Stimulated activated CD8-positive, alpha-beta memory T cell treated with anti-CD3 and anti-CD28 coated beads, Interleukin-7, amount 100 ng/mL, for 4 hours (primary cell): ENCODE measurements at places on chromosomes 11 and 22.

DNA sequence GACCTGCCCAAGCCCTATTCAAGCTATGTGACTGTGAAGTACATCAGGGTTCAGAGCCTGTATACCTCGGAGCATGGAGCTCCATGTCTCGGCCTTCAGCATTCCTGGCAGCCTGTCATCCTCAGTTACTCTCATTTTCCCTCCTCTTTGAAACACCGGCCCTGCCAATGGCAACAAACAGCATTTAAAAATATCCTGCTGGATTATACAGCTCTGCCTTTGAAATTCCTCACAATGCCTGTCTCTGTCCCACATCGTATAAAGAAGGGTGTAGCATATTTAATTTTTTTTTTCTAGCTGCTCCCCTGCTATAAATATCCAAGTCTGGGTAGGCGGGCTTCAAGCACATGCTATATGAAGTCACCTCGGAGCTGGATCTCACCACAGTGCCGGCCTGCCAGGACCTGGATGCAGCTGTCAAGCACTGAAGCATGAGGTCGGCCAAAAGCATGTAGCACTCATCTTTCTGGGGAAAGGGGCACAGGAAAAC is 11.8 kb downstream of the ABTB2 start:
- no peak for DNase-seq

GRCh38 chr11:13965337-13965736 is 2.8 kb downstream of the SPON1 start:
- no peak for DNase-seq

GRCh38 chr11:92251980-92252379 is 27.4 kb downstream of the FAT3 start:
- DNase-seq, result no peak

- no peak for DNase-seq
Measured at GRCh38 chr11:14641801-14642200, 1.8 kb upstream of the PDE3B start.

GRCh38 chr11:85269109-85269508 is 358.0 kb downstream of the DLG2 start:
- DNase-seq, result no peak

DNA sequence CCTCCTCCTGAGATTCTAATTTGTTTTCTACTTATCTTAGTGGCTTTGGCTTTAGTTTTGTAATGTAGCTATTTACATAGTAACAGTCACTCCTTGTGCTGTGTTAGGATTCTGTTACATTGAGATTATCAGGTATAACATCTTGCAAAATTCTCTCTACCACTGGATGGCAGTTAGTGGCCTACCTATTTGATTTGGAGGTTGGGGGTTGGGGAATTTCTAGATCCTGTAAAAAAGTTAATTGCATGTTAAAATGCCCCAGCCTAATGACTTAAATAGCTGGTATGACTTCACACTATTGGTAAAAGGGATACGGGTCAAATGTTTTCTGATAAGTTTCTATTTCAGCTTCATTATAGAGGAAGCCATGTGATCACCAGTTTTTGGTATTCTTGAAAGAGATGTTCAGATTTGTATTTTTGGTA is 2.8 kb downstream of the GRK3 start:
- no peak for DNase-seq

GRCh38 chr11:78691215-78691614 is 116.6 kb upstream of the NARS2 start:
- DNase-seq, result no peak
